T-helper 2 cell treated with Interferon-gamma antibody and Interleukin-4, amounts not matched to agents 100 ng/mL and 5 ng/mL, for 36 hours (primary cell): ENCODE measurements at places on chromosomes 1 and 21. TPM values are rescaled to one million over a fixed set of nuclear protein-coding genes. Genes with fewer than 3 reads are reported as not detected.

The IL19 gene
- 0.95 TPM in 1 of 2 replicates, not detected in the other for total RNA-seq

The IL23R gene
- total RNA-seq, result 0.23 TPM in 2 replicates

The RUNX3 gene
- 93.0 and 98.8 TPM in 2 replicates for total RNA-seq

The BCAN gene
- total RNA-seq, result not detected in 2 replicates

The FTCD gene
- total RNA-seq, result 0.25 and 0.34 TPM in 2 replicates

The CGN gene
- total RNA-seq, result 0.09 and 0.16 TPM in 2 replicates

The OR6F1 gene
- total RNA-seq, result not detected in 2 replicates

The HOOK1 gene
- total RNA-seq, result 1.9 and 2.2 TPM in 2 replicates
